ENCODE measurements at places on chromosomes 6 and 20.

DNA sequence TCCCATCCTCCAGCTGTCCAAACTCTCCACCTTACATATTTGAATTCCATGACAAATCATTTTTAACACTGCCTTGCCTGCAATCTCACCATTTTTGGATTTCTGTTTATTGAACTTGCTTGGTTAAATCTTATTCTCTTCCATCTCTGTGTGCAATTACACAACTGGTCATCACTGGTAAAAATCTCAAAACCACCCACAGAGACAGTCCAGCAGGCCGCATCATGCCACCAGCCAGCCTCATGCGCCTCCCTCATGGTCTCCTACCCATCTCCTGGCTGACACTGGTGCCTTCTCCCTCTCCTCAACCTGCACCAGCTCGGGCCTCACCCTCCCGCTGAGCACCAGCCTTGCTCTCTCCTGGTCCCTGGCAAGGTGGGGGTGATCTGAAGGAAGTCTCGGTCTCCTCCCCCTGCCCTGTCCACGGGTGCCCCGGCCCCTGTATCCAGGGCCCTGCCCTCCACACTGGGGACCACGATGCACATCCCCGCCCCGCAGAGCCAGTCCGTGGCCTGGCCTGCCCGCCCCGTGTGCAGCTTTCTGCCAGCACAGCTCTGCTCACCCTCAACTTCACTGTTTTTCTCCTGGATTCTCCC, 92.0 kb downstream of the THBS2 start:
- DNase-seq = no peak

DNA sequence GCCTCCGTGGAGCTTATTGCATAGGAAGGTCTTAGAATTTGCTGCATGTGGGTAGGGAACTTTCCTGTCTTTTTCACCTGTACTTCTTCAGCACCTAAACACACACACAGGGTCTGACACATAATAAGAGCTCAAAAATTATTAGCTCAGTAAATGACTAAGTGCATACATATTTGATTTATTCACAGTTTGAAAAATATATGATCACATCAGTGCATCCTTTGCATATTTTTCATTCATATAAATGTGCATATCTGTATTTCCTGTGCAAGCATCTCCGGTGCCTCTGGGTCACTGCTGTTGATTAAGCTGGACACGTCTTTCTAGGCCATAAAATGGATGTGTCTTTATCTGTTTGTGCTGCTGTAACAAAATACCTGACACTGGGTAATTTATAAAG, 234.7 kb downstream of the UST start:
- no peak for DNase-seq

DNA sequence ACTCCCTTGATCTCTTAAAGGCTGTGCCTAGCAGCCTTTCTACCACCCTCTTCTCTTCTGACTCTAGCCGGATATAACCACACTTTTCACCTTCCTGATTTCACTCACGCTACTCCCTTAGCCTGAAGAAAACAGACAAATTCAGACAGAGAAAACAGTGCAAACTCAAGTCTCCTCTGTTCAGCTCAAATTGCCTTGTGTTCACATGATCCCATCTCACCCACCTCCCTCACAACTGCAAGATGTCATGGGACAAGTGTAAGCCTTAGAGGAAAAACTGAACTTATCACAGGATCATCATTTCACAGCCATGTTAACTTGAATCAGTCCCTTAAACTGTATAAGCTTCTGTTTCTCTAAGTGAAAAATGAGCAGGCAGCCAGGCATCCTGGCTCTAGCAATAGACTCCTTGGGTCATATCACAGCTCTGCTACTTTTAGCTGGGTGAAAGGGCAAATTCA, 66.5 kb upstream of the TENT5A start:
- no peak for DNase-seq

- no peak for DNase-seq
These were observed 358.1 kb downstream of the SMOC2 start for GRCh38 chr6:168799067-168799466.

- no peak for DNase-seq
These were observed 20.3 kb downstream of the ENPP1 start for GRCh38 chr6:131828080-131828479.

DNA sequence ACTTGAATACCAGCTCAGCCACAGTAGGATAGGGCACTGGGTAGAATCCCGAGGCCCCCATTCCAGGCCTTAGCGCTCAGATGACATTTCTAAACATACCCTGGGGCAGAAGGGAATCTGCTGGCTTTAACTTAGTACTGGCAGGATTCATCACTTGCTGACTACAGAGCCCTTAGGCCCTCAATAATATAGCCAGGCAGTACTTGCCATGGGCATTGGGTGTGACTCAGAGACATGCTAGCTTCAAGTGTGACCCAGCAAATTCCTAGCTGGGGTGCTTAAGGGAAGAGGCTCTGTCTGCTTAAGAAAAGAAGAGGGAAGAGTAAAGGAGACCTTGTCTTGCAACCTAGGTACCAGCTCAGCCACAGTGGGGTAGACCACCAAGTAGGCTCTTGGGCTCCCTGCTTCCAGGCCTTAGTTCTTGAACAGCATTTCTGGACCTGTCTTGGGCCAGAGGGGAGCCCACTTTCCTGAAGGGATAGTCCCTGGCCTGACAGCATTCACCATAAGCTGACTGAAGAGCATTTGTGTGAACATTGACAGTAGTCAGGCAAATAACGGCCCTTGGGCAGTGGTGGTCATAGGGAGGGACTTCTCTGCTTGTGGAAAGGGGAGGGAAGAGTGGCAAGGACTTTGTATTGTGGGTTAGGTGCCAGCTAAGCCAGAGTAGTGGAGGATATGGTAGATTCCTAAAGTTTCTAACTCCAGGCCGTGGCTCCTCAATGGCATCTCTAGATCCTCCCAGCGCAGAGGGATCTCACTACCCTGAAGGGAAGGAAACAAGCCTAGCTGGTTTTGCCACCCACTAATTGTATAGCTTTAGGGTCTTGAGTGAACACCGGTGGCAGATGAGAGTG, 48.5 kb upstream of the HACE1 start:
- no peak for DNase-seq

- no peak for DNase-seq
These were observed 613.5 kb downstream of the C6orf118 start for GRCh38 chr6:164695896-164696295.

- no peak for DNase-seq
These were observed 15.4 kb downstream of the C6orf141 start for GRCh38 chr6:49565855-49566254.

GRCh38 chr6:129217701-129218100, 334.8 kb downstream of the LAMA2 start:
- DNase-seq = no peak

- DNase-seq = no peak
These were observed 306.9 kb downstream of the QKI start for GRCh38 chr6:163721435-163721834.

- DNase-seq = no peak
These were observed 9.7 kb upstream of the CD40 start for GRCh38 chr20:46108435-46108841.

DNA sequence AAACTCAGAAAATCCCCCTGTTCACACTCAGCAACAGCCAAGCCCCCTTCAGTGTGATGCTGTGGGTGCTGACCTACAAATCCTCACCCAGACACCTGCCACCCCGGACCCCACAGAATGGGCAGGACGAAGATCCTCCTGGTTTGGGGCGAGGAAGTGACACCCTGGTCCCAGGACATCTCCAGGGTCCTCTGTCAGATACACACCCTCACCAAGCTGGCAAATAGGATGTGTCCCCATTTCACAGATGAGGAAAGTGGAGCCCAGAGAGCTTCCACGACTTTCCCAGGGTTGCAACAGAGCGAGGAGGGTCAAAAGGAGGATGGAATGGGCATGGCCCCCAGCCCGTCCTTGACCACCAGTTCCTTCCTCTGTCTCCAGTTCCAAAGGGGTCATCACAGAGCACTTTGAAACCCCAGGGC, 92.0 kb upstream of the AFDN start:
- DNase-seq = no peak

DNA sequence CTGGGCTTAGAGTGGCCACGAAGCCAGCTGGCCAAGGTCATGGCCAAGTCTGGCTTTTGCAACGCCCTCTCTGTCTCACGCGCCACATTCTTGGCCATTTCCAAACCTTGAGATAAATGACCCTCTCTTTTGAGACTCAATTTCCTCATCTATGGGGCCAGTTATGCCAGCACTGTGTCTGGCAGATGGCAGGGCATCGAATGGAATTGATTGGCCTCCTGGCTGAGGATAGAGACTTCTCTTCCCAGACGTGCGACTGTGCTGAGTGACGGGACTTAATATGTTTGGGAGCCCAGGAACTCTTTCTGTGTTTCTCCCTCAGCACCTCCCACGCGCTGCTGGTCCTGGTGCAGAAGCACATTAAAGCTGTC, 7.6 kb downstream of the BPIFB2 start:
- no peak for DNase-seq

- DNase-seq = no peak
These were observed 35.3 kb downstream of the COL11A2 start for GRCh38 chr6:33156964-33157363.

GRCh38 chr6:92906385-92906784, 513.0 kb downstream of the EPHA7 start:
- no peak for DNase-seq

DNA sequence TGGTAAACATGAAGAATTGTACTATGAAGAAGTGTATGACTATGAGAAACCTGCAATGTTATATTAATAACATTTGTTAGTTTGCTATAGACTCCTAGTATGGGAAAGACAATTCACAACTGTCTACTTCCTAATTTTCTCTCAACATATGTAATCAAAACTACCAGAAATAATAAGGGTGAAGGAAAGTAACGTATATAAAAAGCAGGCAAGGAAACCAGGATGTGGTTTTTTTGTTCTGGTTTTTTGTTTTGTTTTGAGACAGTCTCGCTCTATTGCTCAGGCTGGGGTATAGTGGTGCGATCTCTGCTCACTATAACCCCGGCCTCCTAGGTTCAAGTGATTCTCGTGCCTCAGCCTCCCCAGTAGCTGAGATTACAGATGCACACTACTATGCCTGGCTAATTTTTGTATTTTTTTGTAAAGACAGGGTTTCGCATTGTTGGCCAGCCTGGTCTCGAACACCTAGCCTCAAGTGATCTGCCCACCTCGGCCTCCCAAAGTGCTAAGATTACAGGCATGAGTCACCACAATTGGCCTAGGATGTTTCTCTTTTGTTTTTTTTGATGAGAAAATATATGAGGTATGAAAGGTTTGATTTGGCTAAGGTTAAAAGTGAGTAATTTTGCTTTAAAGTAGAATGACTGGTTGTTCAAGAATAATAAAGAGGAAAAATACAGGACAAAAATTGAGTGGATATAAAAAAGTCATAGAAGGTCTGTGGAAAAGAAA, 83.1 kb downstream of the PTCHD4 start:
- no peak for DNase-seq

DNA sequence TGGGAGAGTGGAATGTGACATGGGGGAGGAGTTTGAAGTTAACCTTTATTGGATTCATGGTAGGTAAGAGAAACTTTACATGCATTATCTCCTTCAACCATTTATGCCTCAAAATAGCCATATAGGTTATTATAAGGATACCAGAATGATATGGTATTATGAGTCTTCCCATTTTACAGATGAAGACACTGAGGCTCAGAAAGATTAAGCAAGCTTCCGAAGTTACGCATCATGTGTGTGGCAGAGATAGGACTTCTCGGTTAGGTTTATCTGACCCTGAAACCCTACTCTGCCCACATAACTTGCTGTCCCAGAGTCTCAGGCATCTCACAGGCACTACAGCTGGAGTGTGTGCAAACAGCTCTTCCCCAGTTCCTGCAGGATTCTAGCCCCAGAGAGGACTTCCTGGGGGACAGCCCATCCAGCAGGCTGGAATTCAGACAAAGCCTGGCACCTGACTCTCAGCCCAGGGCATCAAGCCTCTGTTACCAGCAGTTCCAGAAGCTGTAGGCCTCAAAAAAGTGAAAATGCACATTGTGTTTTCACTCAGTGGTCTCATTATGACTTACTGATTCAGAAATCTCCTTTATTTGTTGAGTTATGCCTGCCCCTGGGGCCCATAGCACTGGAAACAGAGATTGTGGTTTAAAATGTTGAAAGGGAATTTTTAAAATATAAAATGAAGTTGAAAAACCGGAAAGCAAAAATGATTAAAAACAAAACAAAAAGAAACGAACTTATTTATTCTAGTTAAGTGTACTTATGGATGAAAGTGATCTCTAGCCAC, 512.8 kb upstream of the CHD6 start:
- DNase-seq = no peak

DNA sequence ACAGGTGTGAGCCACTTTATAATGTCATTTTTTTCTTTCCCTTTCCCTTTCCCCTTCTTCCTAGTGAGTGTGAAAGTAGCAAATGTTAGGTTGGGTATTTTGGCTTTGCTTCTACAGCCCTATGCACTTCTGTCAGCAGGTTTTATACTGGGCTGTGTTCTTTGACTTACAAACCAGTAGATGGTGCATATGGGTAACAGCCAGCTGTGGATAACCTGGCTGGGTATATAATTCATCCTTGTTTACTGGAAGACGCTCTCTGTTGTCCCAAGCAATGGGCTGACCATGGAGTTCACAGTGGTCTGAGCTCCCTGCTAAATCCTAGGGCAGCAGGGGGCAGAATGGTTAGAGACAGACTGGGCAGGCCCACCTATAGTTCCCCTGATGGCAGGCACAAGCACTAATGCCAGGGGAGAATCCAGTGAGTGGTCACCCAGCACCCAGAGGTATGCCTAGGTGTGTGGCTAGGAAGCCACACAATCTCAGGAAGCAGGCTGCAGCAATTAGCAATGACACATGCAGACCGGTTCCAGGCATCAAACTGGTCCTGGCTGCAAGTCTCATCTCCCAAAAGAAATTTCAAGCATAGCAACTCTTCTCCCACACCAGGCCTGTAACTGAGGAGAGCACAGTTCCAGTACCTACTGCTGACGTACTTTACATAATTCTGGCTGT, 592.7 kb upstream of the MAN1A1 start:
- DNase-seq = no peak

GRCh38 chr20:7195704-7196103, 428.2 kb downstream of the BMP2 start:
- no peak for DNase-seq

- no peak for DNase-seq
These were observed 75.5 kb downstream of the GPR6 start for GRCh38 chr6:110053395-110054240.

GRCh38 chr20:6612606-6612923, 154.9 kb upstream of the BMP2 start:
- DNase-seq = no peak

DNA sequence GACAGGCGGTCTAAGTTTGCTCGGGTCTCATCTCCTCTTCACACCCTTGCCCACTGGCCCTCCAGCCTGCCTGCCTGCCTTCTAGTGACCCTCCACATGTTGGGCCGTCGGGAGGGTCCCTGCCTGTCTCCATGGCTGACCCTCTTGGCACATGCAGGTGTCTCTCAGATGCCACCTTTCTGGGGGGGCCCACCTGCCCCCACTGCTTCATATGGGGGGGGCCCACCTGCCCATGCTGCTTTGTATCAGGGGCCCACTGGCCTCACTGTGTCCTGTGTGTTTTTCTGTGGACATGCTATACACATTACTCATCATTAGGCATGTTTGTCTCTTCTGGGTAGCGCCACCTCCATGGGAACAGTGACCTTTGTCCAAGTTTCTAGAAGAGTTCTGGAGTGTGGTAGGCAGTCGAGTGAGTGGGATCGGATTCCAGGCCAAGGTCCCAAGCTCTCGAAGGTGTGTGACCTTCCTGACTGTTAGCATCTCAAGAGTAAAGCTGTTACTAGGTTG, 40.4 kb upstream of the KIF25 start:
- no peak for DNase-seq

GRCh38 chr6:159577564-159577963, 115.5 kb downstream of the SOD2 start:
- DNase-seq = no peak
